AG08395 (cell line): ENCODE measurements at places on chromosomes 11 and 22.
A peak's percentile ranks its signal among the peaks of the same experiment; 100 is the strongest.

DNA sequence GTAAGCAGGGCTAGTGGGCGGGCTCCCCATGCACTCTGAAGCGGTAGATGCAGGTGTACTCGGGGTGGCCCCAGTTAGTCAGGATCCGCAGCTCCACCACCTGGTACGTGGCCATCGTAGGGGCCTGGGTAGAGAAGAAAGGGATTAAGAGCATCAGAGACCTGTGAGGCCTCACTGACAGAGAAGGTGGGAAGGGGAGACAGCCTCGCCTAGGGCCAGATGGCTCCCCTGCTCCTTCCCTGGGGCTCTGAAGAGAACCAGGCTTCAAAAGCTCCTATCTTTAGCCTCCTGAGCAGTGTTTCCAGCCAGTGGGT lies 19.6 kb downstream of the SUN2 start:
- no peak for DNase-seq

DNA sequence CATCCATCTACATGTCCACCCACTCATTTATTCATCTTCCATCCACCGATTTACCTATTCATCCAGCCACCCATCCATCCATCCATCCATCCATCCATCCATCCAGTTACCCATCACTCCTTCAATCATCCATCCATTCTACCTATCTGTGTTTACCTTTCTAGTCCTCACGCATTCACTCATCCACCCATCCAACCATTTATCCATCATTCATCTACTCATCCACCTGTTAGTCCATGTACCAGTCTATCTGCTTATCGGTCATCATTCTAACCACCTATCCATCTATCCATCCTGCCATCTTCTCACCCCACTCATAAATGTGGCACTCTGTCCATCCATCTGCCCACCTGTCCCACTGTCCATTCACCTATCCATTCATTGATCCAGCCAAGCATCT lies 21.9 kb upstream of the MYEOV start:
- no peak for DNase-seq

GRCh38 chr11:80309301-80309700 lies 868.5 kb upstream of the TENM4 start:
- DNase-seq = no peak

DNA sequence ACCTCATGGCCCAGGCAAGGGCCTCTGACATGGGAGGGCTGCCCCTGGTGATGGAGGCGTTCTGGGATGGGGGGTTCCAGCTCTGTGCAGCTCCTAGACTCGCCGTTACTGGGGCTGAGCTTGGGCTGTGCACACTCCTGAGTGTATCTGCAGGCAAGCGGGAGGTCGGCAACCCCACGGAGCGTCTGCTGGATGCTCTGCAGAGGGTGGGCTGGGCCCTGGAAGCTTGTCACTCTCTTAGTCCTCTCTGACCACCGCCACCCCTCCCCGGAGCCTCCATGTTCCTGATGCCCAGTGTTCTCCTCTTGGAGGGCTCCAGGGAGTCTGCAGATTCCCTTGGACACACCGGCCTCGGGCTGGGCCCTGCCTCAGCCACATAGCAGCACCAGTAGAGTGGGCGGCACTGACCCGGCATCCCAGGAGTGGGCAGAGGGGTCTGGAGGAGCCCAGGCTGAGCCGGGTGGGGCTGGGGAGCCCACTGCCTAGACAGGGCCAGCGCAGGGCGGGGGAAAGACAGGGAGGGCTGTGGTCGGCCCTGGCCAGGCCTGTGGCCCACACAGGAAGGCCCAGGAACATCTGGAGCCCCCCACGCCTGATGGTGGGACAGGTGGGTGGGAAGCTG lies 20.6 kb upstream of the MUC5B start:
- DNase-seq = peak; percentile 40

GRCh38 chr11:124951341-124951740 lies 2.7 kb upstream of the CCDC15 start:
- DNase-seq = no peak

GRCh38 chr11:112519751-112520150 lies 259.1 kb upstream of the PLET1 start:
- DNase-seq = no peak
